ENCODE measurements at places on chromosomes 1 and 21. TPM values are rescaled to one million over a fixed set of nuclear protein-coding genes. Genes with fewer than 3 reads are reported as not detected.

- DNase-seq = no peak
Observed at GRCh38 chr1:201452866-201453265, 16.1 kb downstream of the PHLDA3 start.

GRCh38 chr1:36089393-36090121 lies 865 bp downstream of the ADPRS start:
- DNase-seq = no peak

- DNase-seq = no peak
Observed at GRCh38 chr1:197472141-197472540, 204.1 kb downstream of the CRB1 start.

DNA sequence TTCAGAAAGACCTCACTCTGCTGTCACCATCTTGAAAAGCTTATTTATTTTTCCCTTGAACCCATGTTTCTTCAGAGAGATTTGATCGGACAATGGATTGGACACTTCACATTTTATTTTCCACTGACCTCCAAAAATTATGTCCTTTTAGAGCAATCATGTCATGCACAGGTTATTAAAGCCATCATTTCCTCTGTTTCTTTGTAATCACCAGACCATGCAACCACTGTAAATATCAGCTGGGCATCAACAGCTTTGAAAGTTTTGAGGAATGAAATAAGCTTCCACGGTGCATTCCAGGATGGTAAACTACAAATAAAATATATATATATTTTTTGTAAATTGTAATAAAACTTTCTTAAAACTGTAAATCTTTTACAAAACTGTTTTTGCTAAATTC lies 144.1 kb upstream of the ADAMTS5 start:
- DNase-seq = no peak

DNA sequence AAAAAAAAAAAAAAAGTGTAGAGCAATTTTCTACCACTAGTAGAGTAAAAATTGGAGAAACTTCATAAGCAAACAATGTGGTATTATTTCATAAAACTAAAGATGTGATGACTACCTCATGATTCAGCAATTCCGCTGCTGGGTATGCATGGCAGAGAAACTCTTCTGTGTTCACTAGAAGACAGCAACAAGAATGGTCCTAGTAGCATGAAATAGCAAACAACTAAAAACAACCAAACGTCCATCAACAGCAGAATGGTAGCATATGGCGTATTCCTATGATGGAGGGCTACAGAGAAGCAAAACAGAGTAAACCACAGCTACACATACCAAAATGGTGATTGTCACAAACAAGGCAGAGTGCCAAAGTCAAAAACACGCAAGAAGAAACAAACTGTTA lies 18.9 kb downstream of the HTR1D start:
- DNase-seq = no peak

DNA sequence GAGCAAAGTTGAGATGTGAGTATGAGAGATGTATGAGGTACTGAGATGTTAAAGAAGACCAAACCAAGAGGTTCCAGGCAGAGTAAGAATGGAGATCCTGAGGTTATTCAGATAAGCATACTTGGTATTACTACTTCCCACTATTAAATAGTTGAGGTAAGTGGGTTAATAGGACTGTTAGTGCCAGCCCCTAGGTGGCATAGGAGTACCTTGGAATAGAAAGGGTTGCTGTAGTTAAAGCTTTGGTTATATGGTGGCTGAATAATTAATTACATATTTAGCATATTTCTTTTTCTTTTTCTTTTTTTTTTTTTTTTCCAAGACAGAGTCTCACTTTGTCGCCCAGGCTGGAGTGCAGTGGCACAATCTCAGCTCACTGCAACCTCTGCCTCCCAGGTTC lies 397.9 kb upstream of the TMPRSS15 start:
- DNase-seq = no peak

GRCh38 chr1:220680085-220680687 lies 10.0 kb upstream of the C1orf115 start:
- DNase-seq = no peak

- DNase-seq = no peak
Observed at GRCh38 chr1:240090957-240091600, 604 bp upstream of the FMN2 start.

- DNase-seq = no peak
Observed at GRCh38 chr1:201728731-201729130, 100.2 kb upstream of the IPO9 start.

GRCh38 chr1:101993710-101994109 lies 3.0 kb downstream of the OLFM3 start:
- DNase-seq = no peak

DNA sequence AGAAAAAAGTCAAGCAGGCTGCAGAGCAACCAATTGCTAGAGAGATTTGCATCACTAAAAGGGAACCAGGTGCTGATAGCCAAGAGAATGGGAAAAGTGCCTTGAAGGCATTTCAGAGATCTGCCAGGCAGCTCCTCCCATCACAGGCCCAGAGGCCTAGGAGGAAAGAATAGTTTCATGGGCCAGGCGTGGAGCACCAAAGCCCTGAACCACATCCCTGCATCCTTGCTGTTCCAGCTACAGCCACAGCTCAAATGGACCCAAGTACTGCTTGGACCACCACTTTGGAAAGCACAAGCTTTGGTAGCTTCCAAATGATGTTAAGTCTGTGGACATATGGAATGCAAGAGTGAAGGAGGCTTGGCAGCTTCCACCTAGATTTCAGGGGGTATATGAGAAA lies 29.7 kb upstream of the ZSWIM5 start:
- DNase-seq = no peak

- DNase-seq = no peak
Observed at GRCh38 chr1:119639109-119639508, 9.0 kb downstream of the ZNF697 start.

- DNase-seq = no peak
Observed at GRCh38 chr1:212013672-212014071, 21.7 kb downstream of the INTS7 start.

DNA sequence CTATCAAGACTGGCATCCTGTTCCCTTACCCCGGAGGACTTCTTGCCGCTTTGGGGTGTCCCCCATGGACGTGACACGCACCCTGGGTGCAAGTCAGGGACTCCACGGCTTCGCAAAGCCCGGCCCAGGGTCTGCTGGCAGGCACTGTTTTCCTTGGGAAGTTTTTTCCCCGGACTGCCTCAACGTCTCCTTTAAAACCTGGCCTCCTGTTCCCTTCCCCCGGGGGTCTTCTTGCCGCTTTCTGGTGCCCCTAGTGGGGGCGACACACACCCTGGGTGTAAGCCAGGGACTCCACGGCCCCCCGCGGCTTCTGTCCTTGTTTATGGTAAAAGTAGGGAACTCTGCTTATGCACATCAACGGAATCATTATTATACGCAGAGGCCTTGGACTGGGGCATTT lies 136.6 kb downstream of the LIPI start:
- no peak for DNase-seq

GRCh38 chr1:212609701-212610574 lies 1.4 kb downstream of the ATF3 start:
- DNase-seq = no peak

DNA sequence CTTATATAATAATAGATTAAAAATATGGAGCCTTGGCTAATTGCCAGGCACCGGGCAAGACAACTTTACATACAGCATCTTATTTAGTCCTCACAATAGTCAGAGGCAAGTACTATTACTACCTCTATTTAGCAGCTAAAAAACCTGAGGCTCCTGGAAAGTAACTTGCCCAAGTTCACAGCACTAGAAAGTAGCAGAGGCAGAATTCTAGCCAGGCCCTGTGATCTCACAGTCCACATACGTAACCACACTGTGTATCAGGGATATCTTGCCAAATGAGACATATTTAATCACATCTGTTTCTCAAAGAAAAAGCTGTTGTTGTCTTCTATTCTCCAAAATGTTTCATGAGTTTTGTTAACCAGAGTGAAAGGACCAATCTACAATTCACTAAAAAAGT lies 378.5 kb downstream of the PLPP3 start:
- DNase-seq = no peak

DNA sequence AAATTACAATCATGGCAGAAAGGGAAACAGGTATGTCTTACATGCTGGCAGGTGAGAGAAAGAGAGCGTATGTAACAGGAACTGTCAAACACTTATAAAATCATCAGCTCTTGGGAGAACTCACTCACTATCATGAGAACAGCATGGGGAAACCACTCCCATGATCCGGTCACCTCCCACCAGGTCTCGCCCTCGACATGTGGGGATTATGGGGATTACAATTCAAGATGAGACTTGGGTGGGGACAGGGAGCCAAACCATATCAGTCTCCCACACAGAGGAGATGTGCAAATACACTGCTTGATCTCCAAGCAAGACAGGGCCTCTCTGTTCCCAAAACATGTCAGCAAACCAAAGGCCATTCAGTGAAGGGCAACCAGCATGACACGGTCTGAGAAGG lies 27.4 kb downstream of the LMX1A start:
- no peak for DNase-seq

Gene OR10Z1
- total RNA-seq = not detected

Gene DAB1
- total RNA-seq = 13.6 TPM

Gene CELF3
- total RNA-seq = not detected

Gene C1orf87
- not detected for total RNA-seq

Gene A3GALT2
- 0.37 TPM for total RNA-seq

Gene KCNJ10
- total RNA-seq = not detected

Gene TRPM2
- 2.7 TPM for total RNA-seq

Gene CASZ1
- total RNA-seq = 21.2 TPM

Gene TSPAN2
- total RNA-seq = 9.2 TPM

Gene DIO1
- total RNA-seq = not detected
